ENCODE measurements at places on chromosomes 2 and 18. TPM values are rescaled to one million over a fixed set of nuclear protein-coding genes. Genes with fewer than 3 reads are reported as not detected.

- no peak for DNase-seq
Observed at GRCh38 chr18:60935041-60935910, 398.0 kb upstream of the CDH20 start.

CIB4 gene
- total RNA-seq, result not detected

SPEG gene
- total RNA-seq, result 1.7 TPM

GRCh38 chr18:12843420-12844350, 40.4 kb downstream of the PTPN2 start:
- no peak for DNase-seq

DNA sequence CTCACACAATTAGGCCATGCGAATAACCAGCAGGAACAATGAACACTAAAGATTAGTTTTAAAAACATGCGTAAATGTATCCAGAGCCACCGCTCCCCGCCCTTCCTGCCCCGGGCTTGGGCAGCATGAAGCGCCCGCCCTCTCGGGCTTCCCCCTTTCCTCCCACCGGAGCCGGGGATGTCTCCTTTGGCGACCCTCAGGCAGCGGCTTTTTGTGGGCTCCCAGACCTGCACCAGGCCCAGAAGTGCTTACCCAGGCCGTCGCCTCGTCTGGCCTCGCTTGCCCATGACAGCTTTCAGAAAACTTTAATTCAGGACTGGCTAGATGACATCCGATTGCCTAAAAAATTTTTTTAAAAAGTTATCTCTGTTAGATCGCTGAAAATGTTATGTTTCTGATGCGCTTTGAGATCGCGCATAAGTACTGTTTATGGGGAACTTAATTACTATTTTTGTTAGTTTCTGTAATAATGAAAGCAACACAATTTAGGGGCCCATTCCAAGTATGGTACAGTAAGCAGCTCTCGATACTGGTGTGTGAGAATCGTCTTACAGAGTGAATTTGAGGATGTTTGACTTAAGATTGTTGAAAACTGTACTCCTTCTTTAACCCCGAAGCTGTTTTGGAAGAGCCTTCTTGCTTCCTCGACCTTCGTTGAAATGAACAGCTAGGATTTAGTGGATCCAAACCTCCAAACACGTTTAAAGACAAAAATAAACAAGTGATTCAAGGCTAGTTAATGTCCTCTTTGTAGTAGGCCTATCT, 1.1 kb downstream of the MAP3K20 start:
- DNase-seq, result peak; percentile 39

- no peak for DNase-seq
Observed at GRCh38 chr2:82896117-82896516, 1563.0 kb downstream of the SUCLG1 start.

- DNase-seq, result no peak
Observed at GRCh38 chr2:189526241-189526640, 54.3 kb downstream of the SLC40A1 start.

GRCh38 chr2:72325592-72326422, 178.1 kb upstream of the CYP26B1 start:
- peak; percentile 9 for DNase-seq

DNA sequence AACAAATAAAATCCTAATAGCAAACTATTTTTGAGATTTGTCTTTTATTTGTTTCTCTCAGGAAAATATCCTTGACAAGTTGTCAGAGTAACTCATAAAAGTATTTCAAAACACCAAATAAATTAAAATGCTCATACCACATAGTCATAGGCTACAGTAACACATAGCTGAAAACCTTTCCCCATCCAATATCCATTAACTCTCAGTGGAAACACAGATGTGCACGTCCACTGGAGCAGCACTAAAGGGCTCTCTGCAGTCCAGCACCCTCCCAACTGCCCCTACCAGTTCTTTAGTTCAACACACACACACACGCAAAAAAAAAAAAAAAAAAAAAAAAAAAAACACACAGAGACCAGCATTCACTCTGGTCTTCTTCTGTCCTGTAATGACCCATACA, 879 bp upstream of the XDH start:
- no peak for DNase-seq

ZNF804A gene
- 0.82 TPM for total RNA-seq

- DNase-seq, result no peak
Observed at GRCh38 chr18:63152791-63153190, 166.8 kb downstream of the BCL2 start.

DNA sequence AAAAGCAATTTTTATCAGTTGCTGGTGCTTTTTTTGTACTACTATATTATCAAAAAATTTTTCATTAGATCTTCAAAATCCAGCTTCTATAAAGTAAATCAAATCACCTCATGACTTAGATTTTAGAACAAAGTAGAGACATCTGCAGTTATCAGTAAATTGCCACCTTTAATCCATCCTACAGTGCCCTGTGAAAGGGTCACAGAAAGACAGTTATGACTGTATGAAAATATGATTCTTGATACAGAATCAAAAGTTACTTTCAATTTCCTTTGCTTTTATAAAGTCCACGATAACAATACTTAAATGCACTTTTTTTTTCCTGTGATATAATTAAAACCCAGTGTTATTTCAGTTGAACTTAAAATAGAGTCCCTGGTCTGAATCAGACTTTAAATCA, 61.4 kb downstream of the PRPF40A start:
- DNase-seq, result no peak

DNA sequence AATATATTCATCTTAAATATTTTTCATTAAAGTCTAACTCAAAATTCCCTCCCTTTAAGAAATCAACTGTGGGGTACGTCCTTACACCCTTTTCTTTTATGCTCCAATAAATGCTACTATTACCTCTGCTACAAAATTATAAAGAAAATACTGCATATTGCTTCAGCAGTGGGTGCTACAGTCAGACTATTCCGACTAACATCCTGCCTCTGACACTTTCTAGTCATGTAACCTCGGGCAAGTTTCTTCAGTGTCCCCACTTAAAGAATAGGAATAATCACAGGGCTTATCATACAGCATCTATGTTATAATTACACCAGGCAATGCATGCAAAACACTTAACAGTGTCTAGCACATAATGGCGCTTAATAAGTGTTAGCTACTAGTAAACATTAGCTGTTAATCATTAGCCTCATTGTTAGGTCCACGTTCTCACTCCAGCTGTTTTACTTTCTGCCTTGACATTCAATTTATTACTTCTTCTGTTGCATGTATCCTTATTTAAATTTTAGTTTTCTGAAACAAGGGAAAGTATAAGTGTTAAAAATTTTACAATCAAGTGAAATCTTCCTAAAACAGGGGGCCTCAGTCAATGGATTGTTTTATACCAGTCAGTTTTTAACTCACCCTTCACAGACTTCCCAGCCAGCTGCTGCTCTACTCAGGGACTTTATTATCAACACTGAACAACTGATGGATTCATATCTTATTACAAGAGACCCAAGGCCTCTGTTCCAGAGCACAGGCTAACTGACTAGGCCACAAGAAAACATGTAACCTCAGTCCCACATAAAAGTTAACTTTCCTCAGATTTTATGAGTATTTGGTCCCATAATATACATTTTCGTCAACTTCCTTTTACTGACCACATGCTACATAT, 54.0 kb downstream of the CLASP1 start:
- DNase-seq, result no peak

- no peak for DNase-seq
Observed at GRCh38 chr2:28638102-28638501, 113.5 kb upstream of the PPP1CB start.

DNA sequence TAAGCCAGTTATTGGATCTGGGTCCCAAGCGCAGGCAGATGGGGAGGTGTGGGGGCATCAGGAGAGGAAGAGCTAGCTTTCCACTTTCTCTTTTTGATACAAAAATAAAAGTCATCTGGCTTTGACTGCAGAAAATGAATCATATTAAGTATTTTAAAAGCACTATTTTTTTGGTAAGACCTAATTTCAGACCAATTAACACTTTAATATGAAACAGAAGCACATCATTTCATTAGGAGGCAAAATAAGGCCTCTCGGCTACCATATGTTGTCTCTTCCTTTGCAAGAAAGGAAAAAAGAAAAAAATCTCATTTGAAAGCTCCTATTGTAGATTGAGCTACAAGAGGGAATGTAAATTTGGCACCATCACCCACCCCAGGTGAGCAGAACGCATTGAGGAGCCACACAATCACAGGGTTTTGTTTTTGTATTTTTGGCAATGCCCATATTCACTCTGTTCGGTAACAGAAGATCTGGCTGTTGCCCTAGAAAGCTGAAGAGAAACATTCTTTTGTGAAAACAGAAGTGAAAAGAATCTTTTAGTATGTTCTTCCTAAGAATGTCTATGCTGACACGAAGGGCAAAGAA, 390.7 kb upstream of the ETAA1 start:
- DNase-seq, result no peak

TBR1 gene
- total RNA-seq, result not detected

DNA sequence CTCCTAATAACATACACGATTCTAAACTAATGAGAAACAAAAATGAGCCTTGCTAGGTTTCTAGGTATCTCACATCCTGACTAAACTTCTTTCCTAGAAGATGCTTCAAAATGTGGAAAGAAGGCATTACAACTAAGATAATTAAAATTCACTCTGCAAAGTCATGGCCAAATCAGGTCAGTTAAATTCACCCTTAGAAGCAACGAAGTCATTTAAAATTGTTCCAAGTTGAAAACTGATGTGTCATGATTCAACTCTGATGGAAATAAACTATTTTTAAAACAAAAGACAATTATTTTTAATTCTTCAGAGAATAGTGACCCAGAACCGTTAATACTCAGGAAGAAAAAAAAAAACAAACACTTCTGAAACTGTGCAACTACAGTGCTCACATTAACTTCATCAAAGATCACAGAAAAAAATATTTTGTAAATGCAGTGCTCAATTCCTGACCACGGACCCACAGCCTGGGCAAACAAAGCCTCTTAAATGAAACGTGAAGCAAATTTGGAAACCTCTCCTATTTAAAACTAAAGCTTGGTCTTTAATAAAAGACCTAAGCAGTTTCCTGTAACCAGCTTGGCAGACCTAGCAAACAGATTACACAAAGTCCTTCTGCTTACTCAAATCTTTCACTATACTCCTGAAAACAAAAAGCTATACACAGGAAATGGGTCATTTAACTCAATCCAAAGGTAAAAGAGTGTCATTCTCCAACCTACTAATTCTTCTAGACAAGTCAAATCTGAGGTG, 39.0 kb downstream of the CHN1 start:
- no peak for DNase-seq

GRCh38 chr2:72862239-72862988, 24.8 kb upstream of the SPR start:
- DNase-seq, result peak; percentile 66

RAB27B gene
- total RNA-seq, result 0.99 TPM

- DNase-seq, result no peak
Observed at GRCh38 chr2:213678437-213679218, 394.4 kb downstream of the SPAG16 start.

- DNase-seq, result no peak
Observed at GRCh38 chr18:55783921-55784320, 195.9 kb upstream of the TCF4 start.

- no peak for DNase-seq
Observed at GRCh38 chr18:44093253-44093652, 587.4 kb upstream of the SETBP1 start.

CHRND gene
- total RNA-seq, result not detected

GRCh38 chr2:32947484-32948143, 861 bp downstream of the LTBP1 start:
- DNase-seq, result no peak

GRCh38 chr18:54316071-54316820, 41.4 kb downstream of the STARD6 start:
- DNase-seq, result no peak

Measured in glomerular endothelial cell (primary cell).